ENCODE measurements at places on chromosomes 6 and 20.
A peak's percentile ranks its signal among the peaks of the same experiment; 100 is the strongest.

- DNase-seq = no peak
These were observed 11.0 kb downstream of the TREM1 start for GRCh38 chr6:41275489-41275888.

DNA sequence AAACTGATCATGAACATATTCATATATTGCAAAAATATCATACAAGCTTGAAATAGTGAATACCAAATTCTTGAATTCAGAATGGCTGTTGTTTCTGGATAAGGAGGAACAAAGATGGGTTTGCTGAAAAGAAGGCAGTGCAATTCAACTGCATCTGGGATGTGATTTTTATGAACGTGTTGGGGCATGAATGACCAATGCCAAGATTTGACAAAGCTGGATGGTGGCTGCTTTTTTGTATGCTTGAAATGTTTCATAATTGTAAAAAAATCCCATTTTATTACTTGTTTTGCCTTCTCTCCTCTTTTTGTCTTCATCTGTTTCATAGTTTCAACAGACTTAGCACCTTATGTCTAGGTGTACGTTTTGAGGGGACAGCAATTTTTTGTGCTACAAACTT is 36.8 kb upstream of the BCAS1 start:
- DNase-seq = no peak

DNA sequence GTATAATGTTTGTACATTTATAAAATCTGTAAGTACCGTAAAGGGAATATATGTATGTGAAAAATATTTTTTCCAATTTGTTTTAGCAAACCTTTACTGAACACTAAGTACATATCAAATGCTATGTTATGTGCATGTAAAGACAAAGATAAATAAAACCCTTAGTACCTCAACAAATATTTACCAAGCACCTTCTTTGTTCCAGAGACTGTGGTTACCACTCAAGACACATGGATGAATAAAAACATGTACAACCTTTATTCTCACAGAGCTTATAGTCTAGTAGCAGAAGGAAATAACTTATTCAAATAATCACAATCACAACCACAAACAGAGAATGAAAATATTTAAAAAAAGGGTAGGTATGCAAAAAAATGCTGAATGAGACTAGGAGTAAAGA is 17.5 kb downstream of the TMX4 start:
- no peak for DNase-seq

- no peak for DNase-seq
These were observed 562.3 kb downstream of the DHX35 start for GRCh38 chr20:39524371-39524911.

GRCh38 chr6:158143700-158144099 is 24.4 kb downstream of the SERAC1 start:
- no peak for DNase-seq

DNA sequence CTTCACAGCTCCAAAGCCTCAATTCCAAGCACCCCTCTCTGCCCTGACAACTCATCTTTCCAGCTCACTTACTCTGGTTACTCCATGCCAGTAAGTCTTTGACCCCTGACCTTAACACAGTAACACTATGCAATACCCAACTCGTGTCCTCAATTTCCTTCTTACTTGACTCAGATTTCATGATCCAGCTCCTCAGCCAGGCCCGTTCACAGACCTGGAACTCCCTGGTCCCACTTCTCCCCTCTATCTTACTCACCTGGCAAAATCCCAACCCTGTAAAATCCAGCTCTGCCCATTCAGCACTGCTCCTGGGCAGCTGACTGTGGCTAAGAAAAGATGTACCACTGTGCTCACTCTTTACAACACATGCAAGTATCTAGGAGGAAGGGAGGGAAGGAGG is 7.9 kb downstream of the GNL1 start:
- no peak for DNase-seq

GRCh38 chr6:100665041-100665380 is 200.3 kb upstream of the SIM1 start:
- DNase-seq = no peak

- no peak for DNase-seq
These were observed 68.5 kb upstream of the SRSF6 start for GRCh38 chr20:43389211-43389610.

GRCh38 chr6:54473328-54473727 is 165.1 kb downstream of the TINAG start:
- no peak for DNase-seq

DNA sequence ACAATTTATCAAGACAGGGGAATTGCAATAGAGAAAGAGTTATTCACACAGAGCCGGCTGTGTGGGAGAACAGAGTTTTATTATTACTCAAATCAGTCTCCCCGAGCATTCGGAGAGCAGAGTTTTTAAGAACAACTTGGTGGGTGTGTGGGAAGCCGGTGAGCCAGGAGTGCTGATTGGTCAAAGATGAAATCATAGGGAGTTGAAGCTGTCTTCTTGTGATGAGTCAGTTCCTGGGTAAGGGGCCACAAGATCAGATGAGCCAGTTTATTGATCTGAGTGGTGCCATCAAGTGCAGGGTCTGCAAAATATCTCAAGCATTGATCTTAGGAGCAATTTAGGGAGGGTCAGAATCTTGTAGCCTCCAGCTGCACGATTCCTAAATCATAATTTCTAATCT is 50.0 kb upstream of the ECI2 start:
- DNase-seq = no peak

DNA sequence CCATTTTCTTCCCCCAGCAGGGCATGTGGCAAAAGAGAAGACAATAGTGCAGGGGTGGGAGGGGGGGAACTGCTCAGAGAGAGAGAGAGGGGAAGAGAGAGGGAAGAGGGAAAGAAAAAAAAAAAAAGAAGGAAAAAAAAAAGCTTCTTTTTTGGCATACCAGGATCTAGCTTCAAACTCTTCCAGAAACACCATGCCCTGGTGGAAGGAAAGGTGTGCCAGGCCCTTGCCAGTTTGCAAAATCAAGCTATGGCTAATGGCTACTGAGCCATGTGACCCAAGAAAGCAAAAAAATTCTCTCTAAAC is 326 bp downstream of the ZMYND8 start:
- no peak for DNase-seq

DNA sequence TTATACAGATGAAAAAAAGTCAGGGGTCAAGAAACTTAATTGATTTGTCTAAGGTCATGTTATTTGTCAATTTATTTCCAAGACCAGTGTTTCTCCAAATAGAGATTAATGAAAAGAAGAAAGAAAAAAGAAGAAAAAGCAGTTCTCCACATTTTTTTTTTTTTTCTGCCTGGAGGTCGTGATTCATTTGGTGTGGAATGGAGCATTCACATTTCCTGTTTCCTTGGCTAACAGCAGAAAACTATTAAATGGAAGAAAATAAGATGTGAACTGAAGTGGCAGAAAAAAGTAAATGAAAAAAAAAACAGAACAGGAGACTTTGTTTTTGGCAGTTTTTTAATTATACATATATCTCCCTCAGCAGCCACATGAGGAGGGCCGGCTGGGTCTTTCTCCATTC is 470.8 kb upstream of the ZNF337 start:
- DNase-seq = no peak

- peak; percentile 14 for DNase-seq
These were observed 707.0 kb downstream of the EPM2A start for GRCh38 chr6:145028144-145028818.

DNA sequence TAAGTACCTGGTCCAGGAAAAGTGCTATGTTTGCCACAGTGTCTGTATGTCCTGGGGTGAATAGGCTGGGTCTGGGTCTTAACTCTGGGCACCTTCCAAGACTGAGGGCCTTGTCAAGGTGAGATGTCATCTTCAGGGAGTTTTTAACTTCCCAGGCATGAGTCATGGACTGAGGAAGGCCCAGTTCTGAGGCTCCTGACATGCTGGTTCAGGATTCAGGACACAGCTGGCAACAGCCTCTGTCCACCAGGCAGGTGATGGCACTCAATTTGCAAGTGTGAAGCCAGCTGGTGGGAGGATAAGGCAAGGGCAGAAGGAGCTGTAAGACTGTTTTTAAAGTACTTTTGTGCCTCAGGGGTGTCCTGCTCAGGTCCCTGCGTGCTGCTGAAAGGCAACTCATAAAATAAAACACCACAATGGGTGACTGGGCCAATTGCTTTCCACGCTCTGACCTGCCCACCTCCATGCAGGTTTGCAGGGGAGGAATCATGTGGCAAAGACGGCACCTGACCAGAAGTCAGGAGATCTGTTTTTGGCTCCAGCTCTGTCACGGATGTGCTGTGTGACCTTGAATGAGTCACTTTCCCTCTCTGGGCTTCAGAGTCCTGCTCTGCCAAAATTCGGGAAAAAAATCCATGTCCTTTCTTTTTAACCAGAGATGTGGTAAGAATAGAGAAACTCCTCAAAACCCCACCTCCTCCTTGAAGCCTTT is 4.9 kb upstream of the PACSIN1 start:
- DNase-seq = no peak

DNA sequence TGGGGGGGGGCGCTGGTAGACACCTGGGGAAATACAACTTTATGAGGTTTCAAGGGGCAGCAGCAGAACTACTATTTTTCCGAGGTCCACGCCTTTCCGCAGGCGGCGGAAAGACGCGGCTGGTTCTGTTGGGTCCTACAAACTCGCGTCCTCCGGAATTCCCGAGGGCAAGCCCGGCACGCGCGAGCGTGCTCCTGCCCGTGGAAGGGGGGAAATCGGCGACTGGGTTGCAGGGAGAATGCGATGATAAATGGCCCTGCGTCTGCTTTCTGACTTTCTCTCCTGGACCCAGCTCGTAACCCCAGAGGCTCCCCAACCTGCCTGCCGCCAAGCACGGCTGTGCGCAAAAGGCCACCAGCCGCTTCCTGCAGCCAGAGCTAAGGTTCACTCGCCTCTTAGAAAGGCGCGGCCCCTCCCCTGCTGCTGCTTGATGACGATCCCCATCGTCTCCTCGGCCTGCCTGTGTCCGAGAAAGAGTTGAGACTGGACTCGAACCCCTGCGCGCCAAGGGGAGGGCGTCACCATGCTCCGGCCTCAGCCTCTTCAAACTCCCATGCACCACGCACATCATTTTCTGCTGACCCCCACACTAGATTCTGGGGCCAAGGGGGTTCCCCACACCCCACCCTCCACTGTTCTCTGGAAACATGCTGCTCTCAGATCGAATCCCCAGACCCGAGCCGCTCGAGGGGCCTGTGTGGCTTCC is 6.7 kb downstream of the FOXA2 start:
- DNase-seq = no peak

DNA sequence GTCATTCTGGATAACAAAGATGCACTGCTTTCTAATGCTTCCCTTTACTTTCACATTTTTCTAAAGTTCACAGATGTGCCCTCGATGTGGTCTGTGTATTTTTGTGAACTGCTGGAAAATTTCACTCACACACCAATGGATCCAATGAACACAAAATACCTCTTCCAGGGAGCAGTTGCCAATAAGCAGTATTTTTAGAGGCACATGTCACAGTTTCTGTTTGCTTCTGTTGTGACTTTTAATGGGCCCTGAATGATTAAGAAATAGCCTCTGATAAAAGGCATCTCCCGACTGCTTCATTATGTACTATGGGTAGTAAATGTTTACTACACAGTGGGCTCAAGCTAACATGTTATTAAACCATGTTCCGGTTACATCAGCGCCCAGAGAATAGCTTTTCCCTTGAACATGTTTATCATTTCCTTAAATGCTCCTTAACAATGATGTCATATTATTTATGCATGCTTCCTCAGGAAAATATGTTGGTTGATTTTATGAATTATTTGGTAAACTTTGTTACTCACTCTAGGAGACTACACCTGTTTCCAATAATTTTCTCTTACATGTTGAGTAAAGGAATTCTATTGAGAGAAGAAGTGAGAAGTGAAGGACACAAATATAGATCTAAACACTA is 188.0 kb downstream of the KCNQ5 start:
- DNase-seq = no peak

- no peak for DNase-seq
These were observed 187.8 kb downstream of the SASH1 start for GRCh38 chr6:148530394-148530953.

- peak; percentile 84 for DNase-seq
These were observed 394.5 kb downstream of the PTPRT start for GRCh38 chr20:42795111-42795695.

- no peak for DNase-seq
These were observed 511.3 kb downstream of the PHF3 start for GRCh38 chr6:64146876-64147275.

DNA sequence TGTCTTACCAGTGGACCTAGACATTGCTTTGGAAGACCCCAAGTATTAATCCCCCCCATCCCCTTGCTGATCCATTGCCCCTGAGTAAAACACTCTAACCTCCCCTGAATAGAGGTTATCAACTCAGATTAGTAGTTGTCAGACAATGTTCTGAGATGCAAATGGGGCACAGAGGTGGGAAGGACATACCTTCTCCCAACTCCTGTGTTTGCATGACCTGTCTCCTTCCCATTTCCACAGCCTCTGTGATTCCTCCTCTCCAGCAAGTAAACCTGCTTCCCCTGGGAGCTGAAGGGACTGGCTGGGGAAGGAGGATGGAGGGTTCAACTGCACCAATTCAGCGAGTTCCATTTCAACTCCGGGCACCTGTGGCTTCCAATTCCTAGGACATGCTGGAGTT is 199.8 kb upstream of the SASH1 start:
- DNase-seq = no peak

GRCh38 chr6:148974351-148974750 is 227.5 kb downstream of the UST start:
- DNase-seq = no peak

- no peak for DNase-seq
These were observed 10.1 kb upstream of the SRC start for GRCh38 chr20:37335642-37336368.

DNA sequence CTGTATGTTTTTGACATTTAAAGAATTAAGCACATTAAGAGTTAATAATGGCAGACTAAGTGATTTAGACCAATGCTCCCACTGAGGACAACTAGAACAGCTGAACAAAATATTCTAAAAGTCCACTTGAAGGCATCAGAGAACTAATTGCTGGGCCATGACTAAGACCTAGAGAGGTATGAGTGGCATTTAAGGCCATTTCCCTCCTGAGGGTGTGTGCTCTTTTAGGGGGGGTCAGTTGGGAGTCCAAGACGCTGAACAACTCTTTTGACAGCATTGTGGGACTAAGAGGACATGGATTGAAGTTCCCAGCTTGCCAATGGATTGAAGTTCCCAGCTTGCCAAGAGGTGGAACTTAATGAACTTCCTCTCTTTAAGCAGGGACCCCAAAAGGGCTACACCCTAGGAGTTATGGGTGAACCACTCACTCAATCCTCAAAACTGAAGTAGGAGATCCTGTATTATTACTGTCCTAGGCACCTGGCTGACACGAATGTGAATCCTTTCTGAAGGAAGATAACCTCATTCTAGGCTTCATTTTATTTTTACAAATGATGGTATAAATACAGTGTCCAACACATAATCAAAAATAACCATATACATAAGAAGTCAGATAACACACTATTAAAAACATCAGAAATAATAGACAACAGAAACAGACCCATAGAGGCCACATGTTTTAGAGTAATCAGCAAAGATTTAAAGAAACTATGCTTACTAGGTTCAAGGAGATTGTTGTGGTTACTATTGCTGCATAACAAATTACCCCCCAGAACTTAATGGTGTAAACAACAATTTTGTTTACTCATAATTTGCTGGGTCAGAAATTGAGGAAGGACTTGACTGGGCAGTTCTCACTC is 175.1 kb downstream of the VEGFA start:
- no peak for DNase-seq

- DNase-seq = no peak
These were observed 686.7 kb downstream of the COL12A1 start for GRCh38 chr6:74519163-74519562.
